ELR (cell line): ENCODE measurements at places on chromosomes 7 and 10.
A peak's percentile ranks its signal among the peaks of the same experiment; 100 is the strongest.

DNA sequence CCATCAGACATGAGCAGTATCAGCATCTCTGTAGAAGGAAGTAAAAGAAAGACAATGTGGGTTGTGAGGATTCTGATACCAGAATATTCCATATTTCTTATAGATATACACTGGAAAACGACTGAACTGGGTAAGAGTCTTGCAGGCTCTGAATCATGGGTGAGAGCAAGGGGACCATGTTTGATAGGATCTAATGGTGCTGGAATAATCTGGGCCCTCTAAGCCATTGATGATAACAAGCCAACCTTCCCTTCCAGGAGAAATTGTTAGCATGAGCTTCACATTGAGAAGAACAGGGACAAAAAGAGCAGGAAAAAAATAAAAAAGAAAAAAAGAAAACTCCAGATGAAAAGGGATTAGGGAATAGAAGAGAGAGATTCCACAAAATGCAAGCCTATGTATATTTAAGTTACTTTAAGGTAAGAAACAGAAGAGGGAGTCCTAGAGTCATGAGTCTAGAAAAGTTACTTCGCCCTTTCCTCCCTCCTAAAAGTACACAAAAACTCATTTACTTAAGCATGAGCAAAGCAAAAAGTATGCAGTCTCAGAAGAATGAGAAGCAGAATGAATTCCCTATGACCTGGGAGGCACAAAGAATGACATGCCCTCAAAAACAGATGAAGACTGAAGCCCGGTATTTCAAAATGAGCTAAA, 181.9 kb downstream of the TMEM26 start:
- peak; percentile 55 for DNase-seq

GRCh38 chr7:146755585-146755984, 639.0 kb downstream of the CNTNAP2 start:
- no peak for DNase-seq

GRCh38 chr7:2583798-2584580, 25.2 kb downstream of the IQCE start:
- DNase-seq: no peak

- DNase-seq: peak; percentile 56
These were observed 265.4 kb downstream of the INHBA start for GRCh38 chr7:41437257-41438196.

- DNase-seq: peak; percentile 64
These were observed 107.7 kb upstream of the BTBD16 start for GRCh38 chr10:122163174-122164022.
